Camera-type eye (tissue), 1 donor: ENCODE measurements at places on chromosomes 4 and X. TPM values are rescaled to one million over a fixed set of nuclear protein-coding genes. Genes with fewer than 3 reads are reported as not detected.

Gene MAGEA9B
- not detected for total RNA-seq

Gene FAM236D
- total RNA-seq = not detected

Gene UCP1
- 0.33 TPM for total RNA-seq

Gene ADH7
- total RNA-seq = 1.1 TPM

Gene ITIH6
- total RNA-seq = 0.11 TPM

Gene PIM2
- total RNA-seq = 8.4 TPM

Gene PAGE2B
- not detected for total RNA-seq

Gene TBX22
- total RNA-seq = 1.3 TPM

Gene MCTS1
- 31.2 TPM for total RNA-seq

Gene C4orf54
- total RNA-seq = 10.6 TPM

Gene SNCA
- total RNA-seq = 57.5 TPM

Gene SASH3
- 1.4 TPM for total RNA-seq

Gene CXCL6
- total RNA-seq = not detected
